ENCODE measurements at places on chromosomes 12 and 14. TPM values are rescaled to one million over a fixed set of nuclear protein-coding genes. Genes with fewer than 3 reads are reported as not detected.

GRCh38 chr14:69904246-69904645, 25.0 kb downstream of the SMOC1 start:
- DNase-seq = no peak

- no peak for DNase-seq
These were observed 396.4 kb downstream of the ZFP36L1 start for GRCh38 chr14:68396461-68396860.

GRCh38 chr12:6312529-6313325, 2.2 kb downstream of the PLEKHG6 start:
- DNase-seq = peak; percentile 95

DNA sequence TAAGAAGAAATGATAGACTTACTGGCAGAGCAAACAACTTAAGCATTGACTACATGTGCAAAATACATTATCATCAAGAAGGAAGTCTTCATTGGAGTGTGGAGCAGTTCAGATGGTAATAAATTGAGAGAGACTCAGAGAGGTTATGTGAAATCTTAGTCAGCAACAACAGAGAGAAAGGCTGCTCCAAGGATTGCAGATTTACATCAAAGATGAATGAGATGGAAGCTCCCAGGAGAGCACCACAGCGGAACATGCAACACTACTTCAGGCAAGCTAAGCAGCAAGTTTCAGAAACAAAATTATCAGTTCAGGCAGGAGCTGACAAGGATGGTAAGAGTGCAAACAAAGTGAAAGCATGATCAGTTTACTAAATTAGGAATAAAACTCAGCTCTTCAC, 882.3 kb downstream of the LRFN5 start:
- no peak for DNase-seq

DNA sequence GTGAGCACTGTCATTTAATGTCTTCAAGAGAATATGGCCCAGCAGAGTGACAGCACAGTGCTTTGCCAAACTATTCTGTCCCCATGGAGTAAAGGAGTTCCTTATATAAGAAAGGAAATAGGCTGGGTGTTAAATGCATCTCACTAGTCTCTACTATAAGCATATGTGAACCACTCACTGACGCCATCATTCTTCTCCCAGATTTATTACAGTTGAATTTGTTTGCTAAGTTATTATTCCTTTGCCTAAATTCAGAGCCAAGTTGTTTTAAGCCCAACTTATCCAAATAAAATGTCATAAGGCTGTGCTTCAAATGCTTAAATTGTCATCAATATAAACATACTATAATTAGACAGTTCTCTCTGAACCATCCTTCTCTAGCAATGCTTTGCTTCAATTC, 151.6 kb downstream of the KCNA5 start:
- no peak for DNase-seq

DNA sequence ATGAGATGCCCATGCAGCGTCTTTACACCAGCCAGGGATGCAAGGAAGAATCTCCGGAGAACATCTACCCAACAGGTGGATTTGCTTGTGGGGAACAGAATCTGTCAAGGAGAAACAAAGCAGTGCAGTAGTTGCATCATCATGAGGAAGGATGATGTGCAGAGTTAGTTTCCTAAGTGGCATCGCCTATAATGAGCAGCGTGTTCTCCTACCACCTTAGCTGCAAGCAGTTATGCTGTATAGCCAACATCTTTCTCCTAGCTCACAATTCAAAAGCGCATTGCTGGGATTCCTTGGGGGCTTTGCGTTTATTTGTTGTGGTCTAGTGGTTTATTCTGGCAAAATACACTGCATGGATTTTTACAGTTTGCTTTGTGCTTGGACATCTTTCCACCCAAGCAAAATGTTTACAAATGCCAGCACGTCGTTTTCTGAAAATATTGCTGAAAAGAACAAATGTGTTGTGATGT, 233.0 kb downstream of the RGS6 start:
- DNase-seq = no peak

Gene CEBPE
- not detected for total RNA-seq

GRCh38 chr12:89950421-89950820, 241.8 kb upstream of the ATP2B1 start:
- no peak for DNase-seq

GRCh38 chr14:89251061-89251460, 166.0 kb downstream of the FOXN3 start:
- no peak for DNase-seq

GRCh38 chr12:48750215-48750614, 33.7 kb upstream of the CCNT1 start:
- DNase-seq = no peak

DNA sequence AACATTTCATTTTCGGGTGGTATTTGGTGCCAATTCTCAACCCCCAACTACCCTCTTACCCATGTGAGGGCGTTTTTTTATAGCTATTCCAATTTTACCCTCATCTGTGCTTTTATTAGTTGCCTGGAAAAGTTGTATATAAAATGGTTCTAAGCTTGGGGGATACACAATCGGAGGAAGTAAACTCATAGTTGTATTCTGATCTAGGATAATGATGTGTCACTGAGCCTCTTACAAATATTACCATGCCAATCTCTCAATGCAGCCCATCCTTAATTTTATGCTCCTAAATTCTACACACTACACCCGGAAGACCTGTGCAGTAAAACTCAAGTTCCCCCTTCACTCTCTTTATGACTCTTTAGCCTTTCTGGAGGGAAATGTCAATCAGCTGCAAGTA, 1206.5 kb upstream of the FLRT2 start:
- no peak for DNase-seq

- no peak for DNase-seq
These were observed 47.1 kb downstream of the RPGRIP1 start for GRCh38 chr14:21326972-21327371.

DNA sequence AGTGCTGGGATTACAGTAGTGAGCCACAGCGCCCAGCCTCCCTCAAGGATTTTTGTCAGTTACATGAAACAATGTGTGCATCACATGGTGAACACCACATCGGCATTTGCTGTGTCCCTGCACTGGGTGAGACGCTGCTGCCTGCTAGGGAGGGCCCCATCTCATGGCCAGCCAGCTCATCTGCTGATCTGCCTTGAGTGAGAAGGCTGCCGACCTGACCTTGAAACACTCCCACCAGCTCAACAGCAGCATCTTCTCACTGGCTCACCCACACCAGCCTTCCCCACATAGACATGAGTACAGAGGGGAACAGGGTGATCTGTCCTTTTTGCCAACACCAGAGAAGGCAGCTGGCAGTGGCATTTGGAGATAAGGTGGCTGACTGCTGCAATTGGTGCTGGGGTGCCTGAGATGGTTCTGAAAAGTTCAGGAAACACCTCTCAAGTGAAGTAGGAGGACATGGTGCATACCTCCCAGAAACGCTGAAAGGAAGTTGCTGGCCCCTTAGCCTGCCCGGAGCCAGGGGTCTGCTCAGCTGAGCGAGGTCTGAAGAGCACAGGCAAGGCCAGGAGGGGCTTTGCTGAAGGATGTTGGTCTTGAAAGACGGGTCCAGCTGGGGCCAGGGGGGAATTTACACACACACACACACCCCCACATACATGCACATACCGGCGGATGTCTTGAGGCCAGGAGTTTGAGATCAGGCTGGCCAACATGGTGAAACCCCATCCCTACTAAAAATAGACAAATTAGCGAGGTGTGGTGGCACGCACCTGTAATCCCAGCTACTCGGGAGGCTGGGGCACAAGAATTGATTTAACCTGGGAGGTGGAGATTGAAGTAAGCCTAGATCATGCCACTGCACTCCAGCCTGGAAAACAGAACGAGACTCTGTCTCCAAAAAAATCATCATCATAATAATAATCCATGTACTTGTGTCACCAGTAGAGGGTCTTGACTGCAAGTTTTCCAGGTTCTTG, 14.3 kb upstream of the PPP1R13B start:
- no peak for DNase-seq

DNA sequence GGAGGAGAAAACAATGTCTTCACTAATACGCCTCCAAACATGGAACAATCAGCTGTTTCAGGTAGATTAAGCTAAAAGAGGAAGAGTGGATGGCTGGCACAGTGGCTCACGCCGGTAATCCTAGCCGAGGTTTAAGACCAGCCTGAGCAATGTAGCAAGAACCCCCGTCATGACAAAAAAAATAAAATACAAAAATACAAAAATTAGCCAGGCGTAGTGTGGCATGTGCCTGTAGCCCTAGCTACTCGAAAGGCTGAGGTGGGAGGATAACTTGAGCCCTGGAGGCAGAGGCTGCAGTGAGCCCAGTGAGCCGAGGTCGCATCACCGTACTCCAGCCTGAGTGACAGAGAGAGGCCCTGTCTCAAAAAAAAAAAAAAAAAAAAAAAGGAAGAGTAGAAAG, 1.2 kb upstream of the MED13L start:
- DNase-seq = no peak

DNA sequence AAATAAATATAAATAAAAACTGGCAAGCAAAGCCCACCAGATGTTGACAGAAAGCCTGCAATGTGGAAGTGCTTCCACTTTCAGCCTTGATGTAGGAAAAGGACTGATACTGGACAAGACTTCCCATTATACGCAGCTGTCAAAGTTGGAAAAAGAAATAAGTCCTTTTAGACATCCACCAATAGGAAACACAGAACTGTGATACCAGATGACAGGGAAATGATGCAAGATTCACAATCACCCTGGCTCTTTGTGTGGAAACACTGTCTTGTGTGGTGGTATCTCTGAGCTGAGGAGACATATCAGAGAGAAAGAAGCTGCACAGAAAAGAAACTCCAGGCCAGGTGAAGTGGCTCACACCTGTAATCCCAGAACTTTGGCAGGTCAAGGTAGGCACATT, 13.8 kb upstream of the METAP2 start:
- no peak for DNase-seq

DNA sequence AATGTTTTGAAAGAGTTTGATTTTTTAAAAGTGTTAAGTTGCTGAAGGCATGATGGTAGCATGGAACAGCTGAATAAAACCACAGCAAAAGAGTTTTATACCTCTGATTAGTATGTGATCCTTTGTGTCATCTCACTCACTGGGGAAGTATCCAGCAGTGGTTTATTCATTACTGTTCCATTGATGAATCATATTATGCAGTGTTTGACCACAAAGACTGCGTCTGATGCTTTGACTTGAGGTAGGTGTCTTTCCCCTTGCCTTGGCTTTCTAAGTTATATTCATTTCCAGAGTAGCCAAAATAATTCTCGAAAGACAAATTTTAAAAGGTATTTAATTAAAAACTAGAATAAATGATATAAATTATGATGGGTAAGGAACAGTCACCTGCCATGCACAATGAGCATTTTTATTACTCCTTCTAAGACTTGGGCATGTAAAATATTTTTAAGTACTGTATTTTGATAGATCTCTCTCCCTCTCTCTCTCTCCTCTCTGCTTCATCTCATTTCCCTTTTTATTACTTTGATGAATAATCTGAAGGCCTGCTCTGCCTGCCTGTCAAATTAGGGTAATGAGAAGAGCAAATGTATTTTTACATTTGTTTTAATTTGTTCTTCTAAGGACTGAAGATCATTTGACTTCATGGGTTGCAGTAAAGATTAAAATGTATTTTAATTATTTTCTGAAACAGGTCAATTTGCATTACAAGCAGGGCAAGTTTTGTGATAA, 164.9 kb downstream of the NAV3 start:
- no peak for DNase-seq

- peak; percentile 56 for DNase-seq
These were observed 14.2 kb downstream of the ZNF641 start for GRCh38 chr12:48336564-48336963.

- no peak for DNase-seq
These were observed 22.2 kb downstream of the GRIN2B start for GRCh38 chr12:13959131-13959723.

GRCh38 chr12:116982791-116983411, 72.2 kb downstream of the FBXW8 start:
- DNase-seq = no peak

Gene TMEM121
- total RNA-seq = 0.65 TPM

- peak; percentile 42 for DNase-seq
These were observed 2.0 kb upstream of the MDM1 start for GRCh38 chr12:68334132-68334531.

Gene PMEL
- 2.7 TPM for total RNA-seq

DNA sequence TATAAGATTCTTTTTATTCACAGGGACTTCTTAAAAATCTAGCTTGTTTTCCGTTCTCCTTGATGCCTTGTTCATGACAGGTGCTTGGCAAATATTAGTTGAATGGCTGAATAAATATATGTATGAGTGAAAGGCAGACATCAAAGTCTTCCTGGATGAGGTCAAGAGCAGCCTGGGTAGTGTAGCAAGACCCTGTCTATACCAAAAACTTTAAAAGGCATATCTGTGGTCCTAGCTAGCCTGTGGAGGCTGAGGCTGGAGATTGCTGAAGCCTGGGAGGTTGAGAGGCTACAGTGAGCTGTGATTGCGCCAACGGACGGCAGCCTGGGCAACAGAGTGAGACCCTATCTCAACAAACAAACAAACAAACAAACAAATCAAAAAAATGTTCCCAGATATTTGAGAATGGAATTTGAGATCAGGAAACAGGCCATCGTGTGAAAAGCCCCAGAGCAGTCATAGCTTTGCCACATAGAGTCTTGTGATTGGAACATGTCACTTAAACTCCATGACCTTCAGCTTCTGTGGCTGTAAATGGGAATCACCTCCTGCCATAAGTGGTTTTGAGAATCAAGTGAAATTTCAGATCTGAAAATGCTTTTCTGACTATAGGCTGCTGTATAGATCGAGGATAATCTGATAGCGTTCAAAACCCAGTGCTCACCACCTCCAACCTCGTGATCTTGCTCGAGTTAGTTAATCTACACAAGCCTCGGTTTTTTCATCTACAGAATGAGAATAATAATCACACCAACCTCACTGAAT, 64.3 kb downstream of the ZFP36L1 start:
- DNase-seq = no peak

- no peak for DNase-seq
These were observed 136.3 kb downstream of the TBX3 start for GRCh38 chr12:114547636-114548035.

DNA sequence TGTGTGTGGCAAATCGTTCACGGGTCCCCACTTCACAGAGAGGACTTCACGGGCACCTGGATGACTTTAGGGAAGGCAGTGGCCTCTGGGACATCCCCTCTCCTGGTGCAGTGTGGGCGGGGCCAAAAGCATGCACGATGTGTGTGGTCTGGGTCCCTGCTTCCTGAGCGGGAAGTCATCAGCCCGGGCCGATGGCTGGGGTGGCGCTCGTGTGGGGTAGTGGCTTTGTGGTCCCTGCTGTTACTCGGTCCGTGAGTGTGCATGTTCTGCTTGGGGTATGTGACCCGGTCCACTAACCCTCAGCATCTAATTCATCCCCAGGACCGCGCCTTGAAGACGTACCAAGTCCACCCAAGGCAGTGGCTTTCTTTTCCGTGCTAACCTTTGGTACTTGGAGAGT, 142.5 kb upstream of the RTL1 start:
- DNase-seq = no peak

DNA sequence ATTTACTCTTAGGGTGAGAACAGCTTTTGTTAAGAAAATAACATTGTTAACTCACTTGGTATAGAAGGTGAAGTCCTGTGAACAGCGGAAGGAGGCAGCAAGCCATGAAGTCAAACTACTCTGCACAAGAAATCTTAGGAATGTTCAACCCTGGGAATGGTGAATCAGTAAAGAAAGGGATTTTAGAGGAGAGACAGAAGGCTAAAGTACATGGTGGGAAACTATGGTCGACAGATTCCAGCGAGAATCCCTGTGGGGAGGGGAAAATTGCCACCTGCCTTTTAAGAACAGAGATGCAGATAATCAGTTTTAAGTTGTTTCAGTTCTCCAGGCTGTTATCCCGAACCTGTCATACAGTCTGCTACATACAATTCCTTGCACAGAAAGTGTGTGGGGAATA, 63.2 kb upstream of the PTPRR start:
- no peak for DNase-seq

Gene MMP19
- total RNA-seq = not detected

All from HT-29 (cell line).